ENCODE measurements at places on chromosomes 6 and 20. TPM values are rescaled to one million over a fixed set of nuclear protein-coding genes. Genes with fewer than 3 reads are reported as not detected.

Gene SRMS
- total RNA-seq: not detected

Gene CST5
- total RNA-seq: not detected

Gene EIF6
- 108 TPM for total RNA-seq

Gene VGLL2
- not detected for total RNA-seq

Gene HLA-DQA2
- not detected for total RNA-seq

Gene UFL1
- total RNA-seq: 22.7 TPM

Gene PREP
- total RNA-seq: 12.4 TPM

All from smooth muscle cell of the coronary artery (primary cell).